ENCODE measurements at places on chromosomes 7 and 10.

DNA sequence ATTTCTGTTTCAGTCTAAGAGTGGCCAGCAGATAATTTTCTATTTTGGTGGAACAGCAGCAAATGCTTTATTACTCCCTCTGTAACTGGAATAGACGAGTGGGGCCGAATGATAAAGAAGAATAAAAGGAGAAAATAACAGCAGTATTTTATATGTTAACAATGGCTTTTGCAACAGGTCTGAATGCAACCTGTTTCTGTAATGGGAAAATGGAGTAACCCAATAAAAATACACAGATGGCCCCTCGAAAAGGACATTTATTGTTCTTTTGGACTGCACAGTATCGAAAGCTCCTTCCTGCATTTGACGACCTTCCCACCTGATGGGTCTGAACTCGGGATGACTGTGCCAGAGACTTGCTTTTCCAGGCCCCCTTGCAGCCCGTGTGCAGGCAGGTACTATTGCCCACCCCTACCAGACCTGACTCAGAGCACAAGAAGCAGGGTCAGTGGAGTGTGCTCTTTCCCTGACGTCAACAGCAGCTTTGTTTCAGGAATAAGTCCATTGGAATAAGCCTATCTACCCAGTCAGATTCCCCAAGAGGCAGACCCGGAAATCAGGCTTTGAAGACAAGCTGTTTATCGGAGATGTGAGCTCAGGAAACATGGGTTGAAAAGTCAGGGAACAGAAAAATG, 306.5 kb upstream of the NEBL start:
- no peak for DNase-seq

DNA sequence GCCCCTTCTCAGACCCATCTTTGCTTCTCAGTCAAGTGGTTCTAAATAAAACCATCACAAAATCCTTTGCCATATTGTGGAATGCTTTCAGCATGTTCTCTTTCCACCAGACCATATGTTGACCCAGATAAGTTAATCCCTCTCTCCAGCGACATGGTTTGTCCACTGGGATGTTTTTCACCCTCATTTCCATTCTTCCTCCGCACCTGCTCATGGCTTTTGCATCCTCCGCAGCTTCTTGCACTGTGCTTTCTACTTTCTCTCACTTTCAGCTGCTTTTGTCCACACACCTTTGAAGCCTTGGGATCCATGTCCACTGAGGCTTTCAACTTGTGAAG, 52.3 kb upstream of the WAC start:
- no peak for DNase-seq

GRCh38 chr10:50809596-50809995, 69.9 kb downstream of the ASAH2B start:
- no peak for DNase-seq

DNA sequence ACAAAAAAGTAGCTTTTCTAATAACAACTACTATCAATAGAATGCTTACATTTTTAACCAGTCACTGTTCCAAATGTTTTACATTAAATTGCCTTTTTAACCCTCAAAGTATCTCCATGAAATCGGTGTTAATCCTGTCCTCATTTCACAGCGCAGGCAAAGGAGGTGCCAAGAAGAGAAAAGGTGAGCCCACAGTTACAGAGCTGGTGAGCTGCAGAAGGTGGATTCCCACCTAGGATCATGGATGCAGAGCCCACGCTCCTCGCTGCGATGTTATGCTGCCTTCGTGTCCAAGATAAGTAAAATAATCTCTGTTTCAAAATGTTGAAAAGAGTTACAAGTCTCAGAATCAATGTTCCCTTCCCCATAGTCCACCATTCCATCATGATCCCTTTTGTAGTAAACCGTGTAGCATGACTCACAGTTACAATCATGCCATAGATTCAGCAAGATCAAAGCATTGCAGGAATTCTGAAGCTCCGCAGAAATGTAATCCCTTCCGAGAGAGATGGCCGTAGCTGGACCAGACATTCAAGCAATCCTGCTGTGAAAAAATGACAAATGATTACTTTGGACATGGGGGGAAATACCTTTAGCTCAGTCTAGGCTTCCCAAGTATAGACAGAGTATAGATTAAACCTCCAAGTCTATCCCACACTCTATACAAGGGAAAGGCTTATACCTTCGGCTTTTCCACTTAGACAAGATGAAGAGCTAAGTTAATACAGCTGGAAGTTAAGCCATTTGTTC, 394.7 kb upstream of the AKR1E2 start:
- DNase-seq = no peak

DNA sequence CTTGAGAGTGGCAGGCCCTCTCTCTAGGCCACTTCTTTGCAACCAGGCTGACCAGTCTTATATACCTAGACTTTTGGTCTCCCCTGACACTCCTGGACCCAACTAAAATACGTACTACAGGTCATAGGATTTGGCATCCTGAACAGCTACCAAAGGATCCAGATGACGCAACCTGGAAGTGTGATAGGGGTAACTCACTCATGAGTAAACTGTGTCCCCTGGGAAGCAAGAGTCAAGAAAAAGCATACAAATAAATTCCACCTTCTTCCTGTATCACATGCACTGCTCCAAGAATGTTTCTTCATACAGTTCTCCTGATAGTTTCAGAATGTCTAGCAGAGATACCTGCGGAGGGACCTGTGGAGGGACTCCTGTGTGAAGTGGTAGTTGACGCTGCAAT, 172.3 kb downstream of the MDFIC start:
- no peak for DNase-seq

GRCh38 chr10:17109475-17110207, 20.0 kb downstream of the CUBN start:
- DNase-seq = no peak

DNA sequence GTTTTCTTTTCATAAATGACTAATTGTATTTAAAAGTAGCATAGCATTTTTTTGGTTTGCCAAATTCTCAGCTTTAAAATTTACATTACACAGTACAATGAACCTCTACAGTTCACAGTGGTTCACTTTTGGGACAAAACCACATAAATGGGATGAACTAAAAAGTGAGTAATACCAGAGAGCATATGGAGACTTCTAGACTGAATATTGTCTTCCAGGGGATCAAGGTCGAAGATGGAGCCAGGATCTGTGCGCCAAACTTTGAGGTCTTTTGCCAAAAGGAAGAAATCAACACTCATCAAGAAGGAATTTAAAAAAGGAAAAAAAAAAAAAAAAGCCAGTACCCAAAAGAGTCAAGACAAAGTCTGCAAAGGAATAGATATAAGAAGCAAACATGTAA, 87.5 kb downstream of the NEBL start:
- no peak for DNase-seq

GRCh38 chr10:33099748-33100147, 141.7 kb upstream of the ITGB1 start:
- DNase-seq = no peak

- DNase-seq = no peak
Observed at GRCh38 chr7:66507764-66508296, 120.9 kb upstream of the KCTD7 start.

GRCh38 chr10:61385231-61386001, 67.8 kb downstream of the TMEM26 start:
- no peak for DNase-seq
